ENCODE measurements at places on chromosomes 7 and 10. TPM values are rescaled to one million over a fixed set of nuclear protein-coding genes. Genes with fewer than 3 reads are reported as not detected.

The FLNC gene
- total RNA-seq, result 4.1 TPM

The ZCWPW1 gene
- 2.2 TPM for total RNA-seq

The GPNMB gene
- 2.2 TPM for total RNA-seq

The ZNF727 gene
- total RNA-seq, result 3.8 TPM

The TFPI2 gene
- total RNA-seq, result not detected

The MACC1 gene
- under 0.01 TPM for total RNA-seq

The BMPR1A gene
- 50.1 TPM for total RNA-seq

The ZNF679 gene
- not detected for total RNA-seq

The PRLHR gene
- 3.8 TPM for total RNA-seq

The CDC14C gene
- not detected for total RNA-seq

The CFAP58 gene
- total RNA-seq, result 0.94 TPM

The ANKRD30A gene
- total RNA-seq, result not detected

The PYROXD2 gene
- total RNA-seq, result 4.4 TPM

The SFTPD gene
- total RNA-seq, result 0.94 TPM

The LRRC17 gene
- total RNA-seq, result 11.3 TPM

The SLC26A5 gene
- total RNA-seq, result 0.31 TPM

The CTTNBP2 gene
- total RNA-seq, result 145 TPM

The SPDYE8 gene
- not detected for total RNA-seq

The DMTF1 gene
- total RNA-seq, result 424 TPM

The CPN1 gene
- not detected for total RNA-seq

The FOXP2 gene
- total RNA-seq, result 36.0 TPM

The BCCIP gene
- total RNA-seq, result 29.4 TPM

The LLCFC1 gene
- total RNA-seq, result not detected

The NUTM2A gene
- 3.1 TPM for total RNA-seq

The CRPPA gene
- 7.2 TPM for total RNA-seq

The BCL7B gene
- 10.0 TPM for total RNA-seq

The KDM7A gene
- total RNA-seq, result 22.2 TPM

The LIPF gene
- not detected for total RNA-seq

The HYAL4 gene
- not detected for total RNA-seq

The MYL10 gene
- not detected for total RNA-seq

The SLC18A3 gene
- total RNA-seq, result not detected

The RBM20 gene
- 2.5 TPM for total RNA-seq

The CFAP69 gene
- 9.1 TPM for total RNA-seq

The PURB gene
- total RNA-seq, result 42.6 TPM

The ANKRD61 gene
- total RNA-seq, result not detected

The SFMBT2 gene
- total RNA-seq, result 12.5 TPM

The CTBP2 gene
- total RNA-seq, result 79.8 TPM

The BEND7 gene
- total RNA-seq, result 14.4 TPM

The GRID2IP gene
- total RNA-seq, result 1.3 TPM

The ARID5B gene
- 26.9 TPM for total RNA-seq

The NYAP1 gene
- 38.5 TPM for total RNA-seq

The FFAR4 gene
- not detected for total RNA-seq

The MUC12 gene
- total RNA-seq, result not detected

The SEMA3E gene
- 20.3 TPM for total RNA-seq

The EGFR gene
- 19.7 TPM for total RNA-seq

The PPP1R3A gene
- total RNA-seq, result not detected

The INMT gene
- not detected for total RNA-seq

The SLC16A9 gene
- 9.4 TPM for total RNA-seq

The ALKBH4 gene
- total RNA-seq, result 16.3 TPM

The PRF1 gene
- not detected for total RNA-seq

The AQP1 gene
- 2.8 TPM for total RNA-seq

The HOXA7 gene
- not detected for total RNA-seq

The PRKCQ gene
- 2.2 TPM for total RNA-seq

The TMEM229A gene
- 0.31 TPM for total RNA-seq

The FAM185A gene
- total RNA-seq, result 27.2 TPM

The PSTK gene
- 13.5 TPM for total RNA-seq

The SFTPA2 gene
- 1.3 TPM for total RNA-seq

The SPDYE1 gene
- not detected for total RNA-seq

All from parietal lobe (tissue), 2 donors.